ENCODE measurements at places on chromosomes 2 and 18.
A peak's percentile ranks its signal among the peaks of the same experiment; 100 is the strongest.

DNA sequence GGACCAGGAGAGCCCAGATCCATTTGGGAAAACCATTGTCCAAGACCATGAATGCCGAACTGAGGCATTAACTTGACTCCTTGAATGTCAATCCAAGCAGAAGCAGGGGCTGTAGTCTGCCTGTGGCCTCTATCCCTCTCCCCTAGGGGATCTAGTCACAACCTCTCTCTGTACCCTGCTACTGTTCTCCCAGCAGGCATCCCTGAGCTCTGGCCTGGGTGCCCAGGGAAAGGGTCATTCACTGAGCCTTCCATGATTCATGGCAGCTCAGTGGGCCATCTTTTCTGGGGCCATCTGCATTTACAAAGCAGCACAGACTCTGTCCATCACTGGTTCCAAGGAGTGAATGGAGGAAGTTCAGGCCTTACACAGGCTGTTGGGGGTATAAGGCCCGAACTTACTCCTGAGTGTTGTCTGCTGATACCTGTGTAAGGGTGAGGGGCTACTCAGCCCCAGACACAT lies 151.8 kb downstream of the ZFP36L2 start:
- no peak for DNase-seq

GRCh38 chr2:150729495-150729955 lies 242.1 kb upstream of the RND3 start:
- no peak for DNase-seq

- no peak for DNase-seq
Measured at GRCh38 chr2:73289304-73289703, 4.0 kb downstream of the EGR4 start.

GRCh38 chr18:2908166-2908945 lies 61.5 kb downstream of the EMILIN2 start:
- no peak for DNase-seq

GRCh38 chr2:7444626-7445025 lies 527.4 kb downstream of the RNF144A start:
- DNase-seq = no peak

DNA sequence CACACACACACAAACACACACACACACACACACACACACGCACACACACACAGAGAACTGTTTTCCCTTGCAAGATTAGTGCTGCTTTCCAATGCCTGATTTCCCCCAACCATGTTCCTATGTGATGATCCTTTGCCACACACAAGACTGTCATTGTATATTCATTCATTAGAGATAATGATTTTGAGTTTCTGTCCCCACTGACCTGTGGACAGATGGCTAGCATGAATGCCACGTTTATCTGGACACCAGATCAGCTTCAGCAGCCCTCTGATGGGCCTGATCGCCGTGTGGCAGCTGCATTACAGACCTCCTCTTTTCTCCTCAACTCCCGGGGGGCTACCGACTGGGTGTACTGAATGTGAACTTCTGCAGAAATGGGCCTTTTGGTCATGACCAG lies 353.0 kb downstream of the MYCN start:
- no peak for DNase-seq

DNA sequence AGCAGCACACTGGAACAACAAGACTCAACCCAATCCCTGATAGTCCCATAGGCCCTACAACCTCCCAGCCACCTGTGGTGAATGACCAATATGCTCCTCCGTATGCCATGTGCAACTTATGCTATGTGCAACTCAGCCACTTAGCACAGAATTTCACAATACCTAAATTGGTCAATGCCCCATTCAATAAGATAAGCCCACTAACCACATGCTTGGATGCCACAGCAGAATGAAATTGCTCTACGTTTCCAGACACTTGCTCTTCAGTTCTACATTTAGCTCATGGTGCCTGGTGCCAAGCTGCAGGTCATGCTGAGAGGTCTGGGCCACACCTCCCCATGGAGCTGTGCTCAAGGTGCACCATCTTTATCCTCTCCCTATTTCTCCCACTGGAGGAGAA lies 159.8 kb downstream of the EN1 start:
- DNase-seq = no peak

GRCh38 chr2:69020496-69021426 lies 7.8 kb downstream of the ANTXR1 start:
- DNase-seq = no peak

DNA sequence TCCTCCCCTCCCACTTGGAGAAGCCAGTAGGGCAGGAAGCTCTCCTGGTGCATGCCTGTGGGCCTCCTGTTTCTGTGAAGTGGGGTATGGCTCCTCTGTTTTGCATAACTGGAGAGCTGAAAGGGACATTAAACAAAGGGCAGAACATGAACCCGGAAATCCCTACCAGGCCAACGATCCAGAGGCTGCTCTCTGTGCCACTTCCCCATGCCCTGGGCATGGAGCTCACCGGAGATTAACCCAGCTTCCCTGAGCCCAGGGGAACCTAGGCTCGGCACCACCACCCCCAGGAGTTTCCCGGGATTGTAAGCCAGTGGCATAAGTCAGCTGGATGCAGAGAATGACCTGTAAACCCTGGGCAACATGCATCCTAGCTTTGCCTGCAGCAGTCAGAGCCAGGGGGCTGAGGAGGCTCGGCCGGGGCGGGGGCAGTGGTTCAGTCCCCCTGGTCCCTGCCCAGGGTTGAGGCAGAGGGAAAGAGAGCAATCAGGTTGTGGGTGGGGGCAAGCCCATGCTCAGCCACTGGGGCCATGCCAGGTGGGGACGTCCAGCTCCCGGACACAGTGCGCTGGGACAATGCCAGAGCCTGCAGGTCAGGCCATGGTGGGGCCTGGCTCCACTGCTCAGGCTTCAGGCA lies 49.5 kb downstream of the TIMM21 start:
- DNase-seq = peak; percentile 30

GRCh38 chr2:50143822-50144575 lies 887.9 kb downstream of the NRXN1 start:
- peak; percentile 23 for DNase-seq

DNA sequence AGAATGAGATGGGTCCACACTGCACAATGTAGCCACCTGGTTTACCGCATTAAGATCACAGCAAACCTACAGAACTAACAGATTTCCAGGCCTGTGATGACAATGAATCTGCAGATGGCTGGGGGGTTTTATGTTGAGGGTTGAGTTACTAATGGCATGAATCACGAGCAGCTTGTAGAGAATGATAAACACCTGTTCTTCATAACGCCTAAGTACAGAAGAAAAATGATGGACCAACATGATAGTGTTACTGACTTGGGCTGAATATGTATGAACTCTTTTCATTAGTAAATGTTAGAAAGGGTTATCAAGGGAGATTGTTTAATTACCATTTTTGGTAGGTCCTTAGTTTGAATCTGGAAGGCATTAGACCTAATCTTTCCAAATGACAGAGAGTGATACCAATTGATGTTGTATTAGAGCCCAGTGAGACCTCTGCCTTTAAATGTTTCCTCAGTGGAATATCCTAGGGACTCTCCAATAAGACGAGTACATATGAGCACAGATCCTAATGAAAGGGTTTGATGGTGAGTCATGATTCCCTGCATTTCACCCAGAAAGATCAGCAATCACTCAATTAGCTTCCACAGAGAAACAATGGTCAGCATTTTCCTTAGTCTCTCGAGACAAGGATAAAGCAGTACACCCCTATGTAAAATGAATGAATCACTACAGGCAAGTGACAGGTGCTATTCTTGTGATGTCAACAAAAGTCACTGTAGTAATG lies 243.8 kb downstream of the DLGAP1 start:
- no peak for DNase-seq

- no peak for DNase-seq
Measured at GRCh38 chr2:216713691-216714336, 18.5 kb upstream of the IGFBP5 start.

- DNase-seq = no peak
Measured at GRCh38 chr2:1253629-1254028, 159.6 kb upstream of the TPO start.

- no peak for DNase-seq
Measured at GRCh38 chr2:187362151-187362550, 85.9 kb downstream of the CALCRL start.

DNA sequence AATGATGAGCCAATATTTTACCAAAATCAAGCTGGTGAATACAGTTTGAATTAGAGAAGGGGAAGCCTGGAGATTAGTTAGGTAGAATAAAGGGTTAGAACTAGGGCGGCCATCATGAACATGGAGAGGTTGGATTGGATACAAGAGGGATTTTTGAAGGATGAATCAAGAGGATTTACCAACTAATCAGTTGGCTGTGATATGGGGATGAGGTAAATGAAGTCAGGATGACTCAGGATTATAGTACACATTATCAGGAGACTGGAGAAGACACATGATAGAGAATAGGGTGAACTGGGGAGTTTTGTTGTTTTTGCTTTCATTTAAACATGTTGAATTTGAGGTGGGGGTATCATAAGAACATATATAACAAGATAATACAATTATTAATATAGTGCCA lies 73.8 kb upstream of the PROKR1 start:
- DNase-seq = no peak

DNA sequence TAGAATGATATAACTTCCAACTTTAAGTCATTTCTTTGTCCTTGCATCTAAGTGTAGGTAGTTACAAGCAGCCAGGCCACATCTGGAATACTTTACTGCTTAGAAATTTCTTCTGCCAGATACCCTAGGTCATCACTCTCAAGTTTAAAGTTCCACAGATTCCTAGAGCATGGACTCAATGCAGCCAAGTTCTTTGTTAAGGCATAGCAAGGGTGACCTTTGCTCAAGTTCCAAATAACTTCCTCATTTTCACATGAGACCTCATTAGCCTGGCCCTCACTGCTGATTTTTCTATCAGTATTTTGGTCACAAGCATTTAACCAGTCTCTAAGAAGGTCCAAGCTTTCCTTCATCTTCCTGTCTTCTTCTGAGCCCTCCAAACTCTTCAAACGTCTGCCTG lies 7.8 kb upstream of the UGT1A9 start:
- no peak for DNase-seq

GRCh38 chr2:99507937-99508818 lies 18.4 kb upstream of the REV1 start:
- DNase-seq = no peak

GRCh38 chr2:30871440-30871839 lies 64.2 kb upstream of the CAPN13 start:
- DNase-seq = no peak

DNA sequence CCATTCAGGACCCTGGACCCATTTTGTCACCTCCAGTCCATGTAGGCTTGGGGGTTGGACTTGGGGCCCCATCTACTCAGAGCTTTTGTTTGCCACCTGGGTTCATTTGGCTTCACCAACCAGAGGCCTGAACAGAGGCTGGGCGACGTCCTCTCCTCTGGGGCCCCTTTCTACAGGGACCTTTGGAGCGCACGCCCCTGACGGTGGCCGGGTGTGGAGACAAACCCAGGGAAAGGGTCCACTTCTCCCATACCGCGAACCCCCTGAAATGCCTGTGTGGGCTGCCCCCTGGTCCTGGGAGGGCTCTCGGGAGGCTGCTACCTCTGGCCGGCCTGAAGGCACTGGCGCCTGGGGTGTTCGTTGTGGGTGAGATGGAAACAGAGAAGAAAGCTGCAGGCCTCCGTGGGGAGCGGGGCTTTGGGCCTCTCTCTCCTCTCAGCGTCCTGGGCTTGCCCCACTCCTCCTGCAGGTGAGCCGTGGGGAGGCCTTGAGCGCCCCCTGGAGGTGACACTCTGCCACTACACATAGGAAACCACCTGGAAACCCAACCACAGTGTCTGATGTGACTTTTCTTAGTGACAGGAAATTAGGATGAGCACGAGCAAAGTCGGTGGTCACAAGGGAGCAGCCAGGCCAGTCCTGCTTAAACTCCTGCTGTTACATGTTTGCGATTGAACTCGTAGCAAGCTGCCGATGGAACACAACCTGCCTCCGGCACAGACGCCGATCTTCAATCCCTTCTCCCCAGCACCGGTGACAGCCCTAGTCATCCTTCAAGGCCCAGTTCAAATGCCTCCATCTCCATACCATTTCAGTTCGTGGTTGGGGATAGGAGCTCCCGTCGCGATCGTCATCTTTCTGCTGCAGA lies 12.0 kb upstream of the NTSR2 start:
- DNase-seq = peak; percentile 96

- DNase-seq = no peak
Measured at GRCh38 chr2:133504566-133505505, 63.4 kb downstream of the NCKAP5 start.

DNA sequence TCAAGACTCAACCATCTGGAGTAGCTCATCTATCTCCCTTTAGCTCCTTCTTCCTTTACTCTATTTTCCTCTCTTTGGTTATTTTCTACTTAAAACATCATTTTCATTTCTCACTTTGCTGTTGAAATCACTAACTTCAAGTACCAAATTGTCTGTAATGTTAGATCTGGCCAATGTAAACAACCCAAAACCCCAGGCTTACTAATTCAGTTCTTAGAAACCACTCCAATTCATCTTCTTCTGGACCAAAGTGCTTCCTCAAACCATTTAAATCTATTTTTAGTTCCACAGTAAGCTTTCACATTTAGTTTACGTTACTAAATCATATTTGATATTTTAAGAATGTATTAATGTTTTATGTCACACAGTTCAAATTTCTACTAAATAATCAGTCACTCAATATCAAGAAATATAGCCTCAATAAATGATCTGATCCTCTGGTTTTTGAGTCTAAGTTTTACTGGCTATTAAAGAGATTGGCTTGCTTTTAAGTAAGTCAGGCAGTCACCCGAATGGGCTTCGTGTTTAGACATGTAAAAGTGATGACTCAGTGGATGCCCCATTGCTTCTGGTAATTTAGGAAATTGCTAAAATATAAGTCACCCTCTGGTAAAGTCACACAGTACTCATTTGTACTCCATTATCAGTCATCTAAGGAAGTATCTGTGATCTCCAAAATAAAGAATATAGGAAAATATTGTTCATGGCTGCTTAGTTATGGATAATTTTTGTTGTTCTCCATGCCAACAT lies 527.2 kb upstream of the SOX11 start:
- DNase-seq = no peak

- DNase-seq = no peak
Measured at GRCh38 chr2:18456026-18456425, 104.4 kb downstream of the RDH14 start.

DNA sequence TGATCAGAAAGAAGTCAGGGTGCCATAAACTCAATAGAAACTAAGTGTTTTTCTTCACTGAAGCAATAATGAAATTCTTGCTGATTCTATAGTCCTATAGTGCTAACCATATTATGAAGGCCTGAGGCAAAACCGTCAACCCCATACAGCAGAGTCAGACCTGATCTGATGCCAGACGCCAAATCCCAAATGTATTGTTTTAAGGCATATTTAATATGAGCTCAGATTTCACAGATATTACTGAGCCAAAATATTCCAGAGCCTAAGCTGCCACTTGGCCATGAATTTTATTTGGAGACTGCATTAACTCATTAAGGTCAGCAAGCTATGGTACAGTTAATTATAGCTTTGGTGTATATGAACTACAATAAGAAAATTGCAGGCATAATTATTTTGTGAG lies 53.4 kb downstream of the SCN1A start:
- DNase-seq = no peak

DNA sequence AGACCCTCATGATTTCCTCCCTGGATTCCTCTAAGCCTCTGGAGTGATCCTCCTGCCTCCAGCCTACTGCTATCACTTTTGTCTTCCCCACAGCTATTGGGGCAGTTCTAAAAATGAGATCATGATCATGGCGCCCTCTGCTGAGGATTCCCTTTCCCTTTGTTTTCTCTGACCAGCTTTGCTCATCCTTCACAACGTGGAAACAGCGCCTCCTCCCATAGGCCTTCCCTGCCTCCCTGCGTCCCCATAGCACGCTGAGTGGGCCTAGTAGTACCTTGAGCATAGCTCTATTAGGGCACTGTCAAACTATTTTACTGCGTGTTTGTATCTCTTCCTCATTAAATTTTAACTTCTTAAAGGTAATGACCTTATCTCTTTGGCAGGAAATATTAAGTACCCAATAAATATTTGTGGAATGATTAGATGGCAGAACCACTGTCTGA lies 207.0 kb upstream of the FANCL start:
- peak; percentile 69 for DNase-seq

Data from iPS-NIHi11 (cell line).